Activated T-cell treated with anti-CD3 and anti-CD28 coated beads for 48 hours (primary cell): ENCODE measurements at places on chromosomes 3 and 15.

GRCh38 chr15:85899927-85900326, 105.2 kb upstream of the KLHL25 start:
- DNase-seq: no peak

- DNase-seq: peak; percentile 12
These were observed 19.5 kb upstream of the COMMD2 start for GRCh38 chr3:149771652-149772271.

DNA sequence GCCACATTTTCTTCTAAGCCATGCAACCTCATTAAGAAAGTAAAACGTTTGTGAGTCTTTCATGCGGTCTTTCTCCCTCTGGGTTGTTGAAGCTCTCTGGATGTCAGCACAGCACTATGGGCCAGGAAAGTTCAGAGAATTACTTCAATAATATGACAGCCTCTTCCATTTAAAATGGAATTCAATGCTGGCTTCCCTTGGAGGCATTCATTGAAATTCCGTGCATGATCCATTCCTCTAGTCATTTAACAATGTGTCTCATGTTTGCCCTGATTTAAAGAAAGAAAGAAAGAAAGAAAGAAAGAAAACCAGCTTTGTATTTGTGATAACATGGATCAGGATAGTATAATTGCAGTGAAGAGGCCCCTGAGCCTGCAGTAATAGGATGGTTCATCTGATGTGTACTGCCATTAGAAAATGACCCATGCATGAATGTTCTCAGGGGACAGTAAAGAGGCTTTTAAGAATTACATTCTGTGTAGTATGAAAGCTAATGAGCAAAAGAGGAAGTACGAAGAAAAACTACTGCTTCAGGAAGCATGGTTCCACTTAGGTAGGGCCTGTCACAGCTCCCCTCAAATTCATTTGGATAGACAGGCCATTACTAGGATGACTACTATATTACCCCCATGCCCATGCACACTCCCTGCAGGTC, 146.0 kb downstream of the ARPP21 start:
- DNase-seq: no peak

- no peak for DNase-seq
These were observed 128.0 kb upstream of the MRPL3 start for GRCh38 chr3:131630807-131631206.

DNA sequence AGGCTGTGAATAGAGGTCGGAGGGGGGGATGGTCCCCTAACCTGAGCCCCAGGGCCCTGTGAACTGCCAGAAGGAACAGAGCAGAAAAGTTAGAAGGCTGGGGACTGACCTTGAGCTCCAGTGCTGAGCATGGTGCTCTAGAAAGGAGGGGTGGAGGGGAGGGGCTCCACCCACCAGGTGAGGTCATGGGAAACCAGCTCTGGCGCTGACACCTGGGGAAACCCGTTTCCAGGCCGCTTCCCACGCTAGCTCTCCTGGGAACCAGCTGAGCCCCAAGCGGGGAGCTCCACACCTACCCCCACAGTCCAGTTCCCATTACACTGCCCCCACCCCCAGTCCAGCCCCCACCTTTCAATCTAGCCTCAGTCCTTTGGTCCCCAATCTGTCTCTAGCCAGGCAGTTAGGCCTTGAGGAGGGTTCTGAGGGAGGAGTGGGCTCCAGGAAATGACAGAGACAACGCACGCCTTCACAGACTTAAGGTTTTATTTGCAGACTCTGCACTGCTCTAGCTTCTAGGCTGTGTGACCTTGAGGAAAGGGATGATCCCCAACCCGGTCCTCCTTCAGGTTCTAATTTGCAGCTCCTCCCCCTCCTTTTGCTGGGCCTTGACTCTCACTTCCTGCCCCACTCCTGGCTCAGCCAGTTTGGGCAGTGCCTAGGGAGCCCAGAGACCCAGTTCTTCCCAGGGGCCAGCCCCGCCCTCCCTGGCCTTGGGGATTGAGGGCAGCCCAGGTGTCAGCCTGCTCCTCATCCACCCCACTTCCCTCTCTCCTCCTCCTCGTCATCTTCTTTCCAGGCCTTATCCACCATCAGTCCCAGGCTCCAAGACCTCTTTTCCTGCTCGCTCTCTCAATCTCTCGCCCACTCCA, 2.1 kb downstream of the RHOV start:
- no peak for DNase-seq

GRCh38 chr3:157531771-157532170, 28.6 kb upstream of the VEPH1 start:
- DNase-seq: no peak

DNA sequence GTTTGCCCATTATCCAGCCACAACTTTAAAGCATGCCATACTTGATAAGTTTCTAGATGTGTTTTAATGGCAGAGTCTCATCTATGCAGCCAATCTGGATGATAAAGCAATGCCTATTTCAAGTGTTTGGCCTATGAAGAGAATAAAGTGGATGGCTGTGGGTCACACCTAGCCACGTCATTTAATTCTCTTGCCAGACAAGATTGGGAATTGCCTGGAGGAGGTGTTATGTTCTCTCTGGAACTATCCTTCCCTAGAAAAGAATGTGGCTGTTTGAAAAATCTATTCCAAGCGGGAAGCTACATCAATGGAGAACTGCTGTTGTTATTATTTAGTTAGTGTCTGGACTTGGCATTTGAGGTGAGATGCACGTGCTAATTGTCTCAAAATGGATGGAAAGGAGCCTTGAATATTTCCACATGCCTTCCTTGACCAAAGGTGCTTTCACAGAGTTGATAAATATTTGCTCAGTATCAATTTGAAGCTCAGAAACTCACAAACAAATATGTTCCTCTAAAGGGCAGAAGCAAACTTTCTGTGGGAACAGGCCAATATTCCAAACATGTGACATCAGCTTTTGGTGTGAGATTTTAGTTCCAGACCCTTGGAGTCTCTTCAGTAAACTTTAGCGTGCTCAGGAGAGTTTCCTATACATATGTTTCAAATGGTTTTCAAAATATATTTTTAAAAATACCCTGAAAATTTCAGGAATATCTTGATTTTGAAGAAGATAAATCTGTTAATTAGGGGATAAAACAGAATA, 510.6 kb upstream of the SGO1 start:
- DNase-seq: no peak
